ENCODE measurements at places on chromosomes 4 and X.

GRCh38 chr4:112001041-112001440 lies 144.2 kb upstream of the FAM241A start:
- no peak for DNase-seq

GRCh38 chr4:22921936-22922335 lies 229.2 kb downstream of the GBA3 start:
- no peak for DNase-seq

DNA sequence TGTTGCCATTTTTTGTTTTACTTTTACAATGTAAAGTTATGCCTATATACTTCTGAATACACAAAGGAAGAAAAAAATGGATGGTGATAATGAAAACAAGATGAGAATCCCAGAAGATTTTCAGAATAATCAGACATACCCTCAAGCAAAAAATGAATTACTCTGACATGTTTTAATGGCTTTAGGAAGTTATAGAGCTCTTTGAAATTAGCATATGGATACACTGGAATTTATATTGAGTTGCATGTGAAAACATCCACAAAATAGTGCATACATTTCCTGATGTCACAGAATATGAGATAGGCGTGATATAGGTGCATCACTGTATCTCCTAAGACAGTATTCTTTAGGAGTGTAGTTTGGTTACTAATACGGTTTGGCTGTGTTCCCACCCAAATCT lies 351.3 kb downstream of the SLC7A11 start:
- DNase-seq = no peak

DNA sequence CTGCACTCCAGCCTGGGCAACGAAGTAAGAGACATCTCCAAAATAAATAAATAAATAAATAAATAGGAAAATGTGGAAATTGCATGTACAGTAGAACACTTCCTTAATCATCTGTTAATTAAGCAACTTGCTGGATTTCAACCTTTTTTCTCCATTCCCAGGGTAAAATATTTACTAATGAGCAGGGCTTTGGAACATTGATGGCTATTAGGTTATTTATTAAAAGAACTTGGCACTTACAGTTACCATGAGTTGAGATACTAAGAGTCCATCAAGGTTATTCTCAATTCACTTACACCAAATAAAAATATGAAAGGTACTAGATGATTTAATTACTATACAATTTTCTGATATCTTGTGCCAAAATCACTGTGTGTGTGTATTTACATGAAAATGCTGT lies 607.1 kb downstream of the PCDH18 start:
- no peak for DNase-seq

DNA sequence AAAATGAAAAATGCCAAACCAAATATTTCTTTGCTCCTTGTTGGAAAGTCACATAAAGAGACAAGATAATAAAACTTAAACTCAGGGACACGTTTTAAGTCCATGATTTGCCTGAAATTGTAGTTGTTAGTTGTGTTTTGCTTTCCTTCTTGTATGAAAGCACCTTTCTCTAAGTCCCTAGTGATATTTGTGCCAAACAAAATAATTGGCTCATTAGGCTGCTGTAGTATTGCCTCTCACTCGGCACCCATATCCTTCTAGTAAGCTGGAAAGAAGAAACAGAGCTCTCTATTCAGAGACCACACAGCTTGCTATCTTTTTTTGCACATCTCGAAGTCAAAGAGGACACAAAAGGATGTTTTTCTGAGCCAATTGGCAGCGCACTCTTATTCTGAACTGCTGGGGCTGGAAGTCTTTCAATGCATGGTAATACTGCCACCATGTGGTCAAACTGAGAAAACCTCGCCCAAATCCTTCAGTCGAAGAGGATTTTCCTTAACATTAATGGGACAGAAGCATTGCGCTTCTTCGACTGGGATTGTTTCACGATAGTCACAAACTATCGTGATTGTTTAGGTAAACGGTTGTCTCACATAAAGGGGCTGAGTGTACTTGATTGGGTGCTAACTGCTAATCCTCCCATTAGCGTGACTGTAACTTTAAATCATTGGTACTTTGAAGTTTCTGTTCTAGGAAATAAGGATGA lies 571.9 kb upstream of the LCORL start:
- peak; percentile 23 for DNase-seq

- no peak for DNase-seq
Observed at GRCh38 chr4:35793045-35793722, 451.1 kb downstream of the ARAP2 start.

All from effector CD4-positive, alpha-beta T cell (primary cell).